Calu3 (cell line): ENCODE measurements at places on chromosomes 4 and X.

DNA sequence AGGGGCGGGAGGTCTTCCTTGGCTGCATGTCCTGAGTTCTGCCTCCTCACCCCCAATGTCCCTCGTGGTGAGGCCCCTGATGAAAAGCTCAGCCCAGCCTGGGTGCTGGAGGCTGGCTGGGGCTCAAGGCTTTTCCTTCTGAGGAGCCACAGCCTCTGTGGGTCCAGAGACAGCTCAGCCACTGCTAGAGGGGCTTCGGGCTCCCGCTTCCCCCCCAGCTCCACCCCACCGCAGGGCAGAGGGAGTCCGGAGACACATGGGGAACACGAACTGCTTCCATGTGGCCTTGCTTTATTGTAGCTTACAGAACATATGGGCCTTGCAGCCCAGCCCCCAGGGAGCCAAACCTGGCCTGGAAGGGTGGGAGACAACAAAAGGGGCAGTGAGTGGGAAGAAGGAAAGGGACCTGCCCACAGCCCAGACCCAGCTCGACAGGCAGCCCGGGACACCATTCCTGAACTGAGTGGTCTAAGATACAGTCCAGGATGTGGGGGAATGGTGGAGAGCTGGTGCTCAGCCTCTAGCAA is 89.9 kb upstream of the NKX1-1 start:
- DNase-seq = no peak

GRCh38 chrX:74779175-74779574 is 146.1 kb downstream of the NEXMIF start:
- DNase-seq = no peak

- no peak for DNase-seq
Observed at GRCh38 chr4:98610926-98611676, 47.3 kb downstream of the TSPAN5 start.

DNA sequence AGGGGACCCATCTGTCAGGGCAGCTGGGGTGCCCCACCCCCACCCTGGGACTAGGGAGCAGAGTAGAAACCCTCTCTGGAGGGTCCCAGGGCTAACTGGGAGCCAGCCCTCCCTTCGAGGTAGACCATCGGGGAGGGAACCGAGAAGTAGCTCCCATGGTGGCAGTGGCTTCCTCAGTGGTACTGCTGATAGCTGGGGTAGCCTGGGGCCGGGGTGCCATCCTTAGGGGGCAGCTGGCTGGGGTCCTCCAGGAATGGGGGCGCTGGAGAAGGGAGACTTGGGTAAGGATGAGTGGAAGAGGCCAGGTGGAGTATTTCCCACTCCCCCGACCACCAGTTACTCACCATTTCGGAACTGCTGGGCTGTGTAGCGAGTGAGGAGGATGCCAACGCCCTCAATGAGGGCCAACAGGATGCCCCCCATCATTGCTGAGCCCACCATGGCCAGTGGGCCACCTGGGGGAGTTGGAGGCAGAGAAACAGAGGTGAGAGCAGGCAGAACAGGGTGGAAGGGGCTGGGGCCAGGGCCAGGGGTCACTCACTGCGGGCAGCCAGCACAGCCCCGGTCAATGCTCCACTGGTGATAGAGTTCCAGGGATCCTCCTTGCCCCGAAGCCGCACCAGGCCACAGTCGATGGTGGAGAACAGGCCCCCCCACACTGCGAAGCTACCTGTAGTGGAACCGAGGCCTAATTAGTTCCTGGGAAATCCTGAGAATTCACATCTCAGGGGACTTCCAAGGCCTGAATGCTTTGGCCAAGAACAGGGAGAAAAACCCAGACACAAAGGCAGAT is 3.8 kb downstream of the TIMM17B start:
- no peak for DNase-seq

DNA sequence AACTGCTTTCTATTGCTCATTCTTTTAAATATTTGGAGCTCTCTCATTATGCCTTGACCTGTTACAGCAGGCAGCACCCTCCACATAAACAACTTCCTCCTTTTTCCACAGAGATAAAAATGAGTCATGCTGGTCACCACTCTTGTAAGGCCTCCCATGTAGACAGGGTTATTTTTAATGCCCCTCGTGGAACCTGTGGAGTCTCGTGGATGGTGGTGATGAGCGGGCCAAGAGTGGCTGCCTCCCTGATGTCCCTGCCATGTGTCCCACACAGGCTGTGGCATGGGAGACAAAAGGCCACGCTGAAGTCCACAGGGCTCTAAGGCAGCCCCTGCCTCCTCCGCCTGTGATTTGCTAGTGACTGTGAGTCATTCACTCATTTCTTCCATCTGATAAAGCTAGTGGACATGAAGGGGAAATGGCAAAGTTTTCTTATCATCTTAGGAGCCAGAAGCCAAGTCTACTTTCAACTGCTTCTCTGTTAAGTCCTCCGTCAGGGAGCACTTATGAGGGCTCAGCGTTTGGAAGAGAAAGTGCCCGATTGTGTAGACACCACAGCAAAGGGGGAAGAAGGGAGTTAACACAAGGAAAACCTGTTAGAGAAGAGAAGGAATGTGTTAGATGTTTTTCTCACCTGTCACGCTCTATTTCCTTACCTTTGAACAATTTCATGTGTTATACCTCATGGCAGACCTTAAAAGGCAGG is 121.6 kb upstream of the FAT1 start:
- peak; percentile 38 for DNase-seq

GRCh38 chrX:40938423-40938822 is 146.8 kb upstream of the USP9X start:
- DNase-seq = no peak

DNA sequence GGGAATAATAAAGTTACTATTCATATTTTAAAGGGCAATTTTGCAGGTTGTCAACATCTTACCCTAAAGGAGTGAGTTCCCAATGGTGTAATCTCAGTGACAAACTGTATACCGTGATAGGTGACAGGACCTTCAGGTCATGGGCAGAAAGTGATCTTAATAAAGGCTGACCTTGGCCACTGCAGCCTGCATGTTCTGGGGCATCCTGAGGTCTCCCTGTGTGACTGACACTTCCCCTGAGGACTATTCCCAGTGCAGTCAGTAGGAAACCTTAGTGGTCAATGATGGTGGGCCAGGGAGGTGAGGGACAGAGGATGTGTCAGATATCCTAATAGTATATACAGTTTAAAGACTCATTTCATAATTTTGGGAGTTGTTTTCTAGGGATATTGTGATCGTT is 137.2 kb downstream of the SHROOM3 start:
- no peak for DNase-seq
